ENCODE measurements at places on chromosomes 4 and X.

DNA sequence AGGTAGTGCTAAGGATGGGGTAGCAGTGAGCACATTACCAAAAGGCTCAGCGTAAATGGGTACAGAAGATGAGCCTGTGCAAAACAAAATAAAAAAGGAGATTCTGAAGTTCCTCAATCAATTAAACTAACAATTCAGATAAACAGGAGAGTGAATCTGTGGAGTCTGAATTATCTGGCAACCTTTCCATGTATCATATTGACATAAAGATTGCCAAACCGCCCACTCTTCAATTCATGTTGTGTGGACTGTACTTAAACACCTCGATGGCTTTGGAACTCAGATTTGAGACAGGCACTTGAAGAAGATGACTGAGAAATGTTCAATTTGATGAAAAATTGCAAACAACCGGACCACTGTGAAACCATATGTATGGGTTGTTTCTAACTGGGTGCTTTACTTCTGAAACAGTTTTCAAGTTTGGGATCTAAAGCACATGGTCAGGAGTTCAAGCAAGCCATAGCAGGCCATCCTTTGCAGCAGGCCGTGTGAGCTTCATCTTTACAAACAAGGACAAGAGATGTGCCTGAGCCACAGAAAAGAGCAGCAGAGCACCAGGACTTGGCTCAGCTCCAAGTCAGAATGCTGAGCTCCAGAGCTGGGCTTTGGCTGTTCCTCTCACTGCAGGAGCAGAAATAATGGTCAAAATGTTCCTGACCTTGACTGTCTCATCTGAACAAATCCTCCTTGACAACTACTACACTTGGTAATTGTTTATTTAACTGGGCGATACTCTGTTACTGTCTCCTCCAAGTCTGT, 108.1 kb downstream of the MGST2 start:
- DNase-seq = no peak

GRCh38 chr4:102441978-102442911, 58.9 kb upstream of the NFKB1 start:
- DNase-seq = peak; percentile 52

- DNase-seq = peak; percentile 48
These were observed 5.5 kb downstream of the MPP1 start for GRCh38 chrX:154799556-154800348.

- DNase-seq = no peak
These were observed 394.3 kb upstream of the TRAM1L1 start for GRCh38 chr4:117479673-117480072.

DNA sequence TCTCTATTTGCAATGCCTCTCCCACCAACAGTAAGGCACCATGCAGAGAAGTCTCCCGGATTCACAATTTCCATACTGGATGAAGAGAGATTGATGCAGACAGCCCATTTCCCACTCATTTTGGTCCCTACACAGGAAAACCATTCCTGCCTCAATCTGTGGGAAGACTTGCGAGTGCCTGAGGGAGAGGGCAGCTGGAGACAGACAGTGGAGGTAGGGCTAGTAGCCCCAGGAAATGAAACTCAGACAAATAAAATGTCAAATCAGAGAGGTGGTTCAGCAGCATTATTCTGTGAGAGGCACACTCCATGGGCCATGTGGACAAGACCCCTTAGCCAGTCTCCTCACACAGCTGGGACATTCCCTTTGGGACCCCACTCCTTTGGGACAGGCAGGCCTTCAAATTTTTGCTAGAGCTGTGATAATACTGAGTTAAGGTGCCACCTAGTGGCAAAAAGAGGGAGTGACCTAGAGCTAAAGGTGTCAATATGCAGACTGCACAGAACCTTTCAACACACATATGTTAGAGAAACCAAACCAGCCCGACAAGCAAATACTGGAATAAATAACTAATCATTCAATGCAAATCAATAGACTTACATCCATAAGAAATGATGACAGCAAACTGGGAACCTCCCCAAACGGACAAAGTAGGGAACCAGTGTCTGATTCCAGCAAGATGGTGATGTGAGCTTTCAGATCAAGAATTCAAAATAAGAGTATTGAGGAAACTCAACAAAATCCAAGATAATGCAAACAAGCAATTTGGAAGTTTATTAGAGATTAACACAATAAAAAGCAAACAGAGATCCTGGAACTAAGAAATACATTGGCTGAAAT, 1865.3 kb upstream of the AGA start:
- DNase-seq = no peak

- no peak for DNase-seq
These were observed 32.0 kb downstream of the LAS1L start for GRCh38 chrX:65502618-65503017.

DNA sequence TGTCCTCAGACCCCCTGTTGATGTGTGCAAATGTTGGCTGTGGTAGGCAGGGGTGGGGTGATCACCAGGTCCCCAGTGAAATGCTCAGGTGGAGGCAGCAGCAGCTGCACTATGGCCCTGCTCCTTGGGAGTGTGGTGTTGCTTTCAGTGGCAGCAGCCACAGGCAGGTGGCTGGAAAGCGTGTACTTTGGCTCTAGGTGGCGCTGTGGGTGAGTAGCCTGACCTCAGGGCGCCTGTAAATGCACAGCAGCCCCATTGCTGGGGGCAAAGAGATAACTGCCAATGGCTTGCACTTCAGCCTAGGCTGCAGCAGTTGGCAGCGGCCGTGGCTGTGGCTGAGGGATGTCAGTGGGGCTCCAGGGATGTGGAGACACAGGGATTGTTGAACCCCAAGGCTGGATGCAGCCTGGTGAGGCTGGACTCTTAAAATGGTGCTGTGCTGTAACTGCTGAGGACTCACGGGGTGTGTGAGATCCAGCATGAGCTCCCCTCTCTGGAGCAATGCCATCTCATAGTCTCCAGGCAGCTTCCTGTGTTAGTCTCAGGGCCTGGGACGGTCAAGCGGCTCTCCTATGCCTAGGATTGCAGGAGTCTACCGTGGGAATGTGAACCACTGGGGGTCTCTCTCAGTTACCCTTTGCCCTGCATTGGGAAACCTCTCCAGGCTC, 421.7 kb upstream of the HTR2C start:
- no peak for DNase-seq

- no peak for DNase-seq
These were observed 175.0 kb downstream of the PPP3CA start for GRCh38 chr4:101172369-101172768.

DNA sequence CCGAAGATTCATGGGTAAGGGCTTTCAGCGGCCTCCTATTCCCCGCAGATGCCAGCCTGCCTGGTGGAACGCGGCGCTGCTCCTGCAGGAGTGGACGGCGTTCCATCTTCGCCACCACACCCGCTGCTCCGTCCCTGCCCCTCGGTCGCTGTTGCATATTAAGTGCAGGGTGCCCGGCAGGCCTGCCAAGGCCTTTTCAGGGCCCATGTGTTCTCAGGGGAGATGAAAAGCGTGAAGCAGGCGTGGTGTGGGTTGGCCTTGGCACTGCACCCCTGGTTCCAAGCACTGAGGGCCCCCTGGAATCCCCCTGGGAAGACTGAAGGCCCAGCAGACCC, 52.0 kb downstream of the SORCS2 start:
- no peak for DNase-seq
